Hematopoietic multipotent progenitor cell treated with erythropoietin and hydrocortisone succinate and interleukin-3 and kit ligand, for 8 days (in vitro differentiated cells): ENCODE measurements at places on chromosomes 16 and 17.

DNA sequence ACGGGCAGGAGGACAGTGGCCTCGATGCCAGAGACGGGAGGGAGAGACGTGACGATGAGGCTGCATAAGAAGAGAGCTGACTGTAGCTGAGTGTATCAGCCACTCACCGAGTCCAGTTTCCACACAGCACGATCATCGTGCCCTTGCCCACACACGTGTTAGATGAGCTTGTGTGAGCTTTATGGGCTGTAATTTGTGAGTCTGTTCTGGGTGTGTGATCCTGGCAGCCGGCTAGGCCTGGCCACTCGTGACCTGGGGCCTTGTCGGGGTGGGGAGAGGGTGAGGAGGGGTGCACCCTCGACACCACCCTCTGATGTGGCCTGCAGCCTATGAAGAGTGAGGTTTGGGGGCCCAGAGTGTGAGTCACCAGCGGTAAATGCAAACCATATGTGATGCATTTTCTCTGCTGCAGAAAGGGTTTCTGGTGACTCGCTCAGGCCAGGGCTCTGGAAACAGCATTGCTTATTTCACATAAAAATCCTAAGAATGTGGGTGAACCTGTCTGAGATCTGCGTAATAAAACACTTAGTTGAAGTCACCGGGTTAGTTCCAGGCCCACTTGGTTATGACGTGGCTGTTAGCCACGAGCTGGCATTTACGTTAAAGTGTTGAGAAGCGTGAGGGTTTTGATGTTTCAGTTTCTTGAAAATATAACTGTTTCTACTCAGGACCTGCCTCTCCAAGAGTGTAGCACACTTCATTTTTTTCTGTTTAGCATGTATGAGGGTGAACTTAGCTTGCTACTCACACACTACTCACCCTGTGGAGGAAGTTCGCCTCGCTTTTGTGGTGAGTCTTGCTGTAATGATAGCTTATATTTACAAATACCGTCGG lies 4.2 kb downstream of the METRNL start:
- DNase-seq = no peak

DNA sequence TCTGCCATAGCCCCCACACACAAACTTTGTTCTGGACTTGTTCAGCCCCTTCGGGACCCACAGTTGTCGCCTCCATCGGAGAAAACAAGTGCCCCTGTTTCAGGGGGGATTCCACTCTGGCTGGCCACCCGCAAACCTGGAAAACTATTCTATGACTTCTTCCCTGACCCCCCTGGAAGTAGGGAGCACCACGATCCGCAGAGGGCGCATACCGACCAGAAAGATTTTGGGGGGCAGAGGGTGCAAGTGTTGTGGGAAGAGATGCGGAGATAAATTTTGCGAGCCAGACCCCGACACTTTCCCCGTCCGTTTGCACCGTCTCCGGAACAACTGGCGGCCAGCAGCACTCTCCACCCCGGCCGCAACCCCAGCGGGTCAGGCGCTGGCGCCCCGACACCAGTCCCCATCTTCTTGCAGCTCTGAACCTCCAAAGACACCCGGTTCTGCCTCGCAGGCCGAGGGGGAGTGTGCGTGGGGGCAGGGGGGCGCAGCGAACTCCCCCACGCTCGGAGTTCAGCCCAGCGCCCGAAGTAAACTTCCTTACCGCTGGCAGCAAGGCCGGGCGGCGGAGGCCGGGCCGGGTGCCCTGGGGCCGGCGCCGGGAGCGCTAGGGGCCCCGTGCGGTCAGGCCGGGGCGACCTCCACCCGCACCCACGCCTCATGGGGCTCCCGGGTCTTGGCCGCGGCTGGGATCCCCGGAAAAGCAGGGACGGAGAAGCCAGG lies 744 bp downstream of the SALL1 start:
- DNase-seq = no peak

GRCh38 chr17:40331743-40332641 lies 23.0 kb downstream of the RARA start:
- DNase-seq = no peak

GRCh38 chr16:67537270-67537635 lies 8.6 kb downstream of the RIPOR1 start:
- no peak for DNase-seq

DNA sequence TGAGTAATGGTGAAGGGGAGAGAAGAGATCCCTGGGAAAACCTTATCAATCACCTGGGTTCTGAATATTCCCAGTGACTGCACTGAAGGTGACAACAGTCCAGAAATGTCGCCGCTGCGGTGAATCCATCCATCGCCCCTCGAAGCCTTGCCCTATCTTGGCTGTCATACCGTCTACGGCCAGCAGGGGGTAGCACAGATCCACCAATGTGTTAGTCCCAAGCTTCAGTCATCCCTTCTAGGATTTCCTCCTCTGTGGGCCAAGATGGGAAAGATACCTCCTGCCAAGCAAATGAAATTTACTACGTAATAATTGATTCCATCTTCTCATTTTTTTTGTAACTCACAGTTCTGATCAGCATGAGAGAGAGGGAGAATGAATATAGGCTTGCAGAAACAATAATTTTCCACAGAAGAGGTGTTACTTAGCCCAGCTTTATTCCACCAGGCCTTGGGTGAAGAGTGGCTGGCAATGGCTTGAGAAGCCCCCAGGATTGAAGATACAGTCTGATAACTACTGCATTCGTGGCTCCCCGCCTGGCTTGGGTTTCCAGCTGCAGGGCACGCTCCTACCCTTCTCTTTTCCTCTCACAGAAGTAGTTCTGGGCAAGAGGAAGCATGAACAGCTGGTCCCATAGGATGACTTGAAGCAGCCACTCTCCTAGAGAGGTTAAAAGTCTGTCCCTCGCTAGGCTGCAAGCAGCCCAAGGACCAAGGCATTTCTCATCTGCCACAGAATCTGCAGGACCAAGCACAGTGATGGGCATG lies 2.6 kb upstream of the FMNL1 start:
- peak; percentile 84 for DNase-seq

- no peak for DNase-seq
Observed at GRCh38 chr16:80463751-80464495, 76.9 kb upstream of the DYNLRB2 start.

DNA sequence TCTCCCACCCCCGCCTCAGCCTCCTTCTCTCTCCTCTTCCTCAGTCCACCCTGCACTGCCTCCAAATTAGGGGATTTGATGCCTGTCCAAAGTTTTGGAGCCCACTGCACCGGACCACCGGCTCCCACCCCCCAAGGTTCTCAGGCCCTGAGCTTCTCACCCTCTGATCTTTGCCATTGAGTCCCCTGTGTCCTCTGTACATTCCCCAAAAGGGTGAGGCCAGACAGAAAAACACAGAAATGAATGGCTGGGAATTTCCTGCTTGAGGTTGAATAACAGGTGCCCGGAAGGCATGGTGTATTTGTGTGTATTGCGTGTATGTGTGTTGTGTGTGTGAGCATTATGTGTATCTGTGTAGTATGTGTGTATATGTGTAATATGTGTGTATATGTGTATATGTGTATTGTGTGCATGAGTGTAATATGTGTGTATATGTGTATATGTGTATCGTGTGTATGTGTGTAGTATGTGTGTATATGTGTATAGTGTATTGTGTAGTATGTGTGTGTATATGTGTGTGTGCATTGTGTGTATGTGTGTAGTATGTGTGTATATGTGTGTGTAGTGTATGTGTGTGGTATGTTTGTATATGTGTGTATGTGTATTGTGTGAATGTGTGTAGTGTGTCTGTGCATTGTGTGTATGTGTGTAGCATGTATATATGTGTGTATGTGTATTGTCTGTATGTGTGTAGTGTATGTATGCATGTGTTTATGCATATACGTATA lies 16.0 kb upstream of the CCL17 start:
- no peak for DNase-seq
